Inflammatory macrophage (primary cell): ENCODE measurements at places on chromosomes 12 and 14.
A peak's percentile ranks its signal among the peaks of the same experiment; 100 is the strongest.

- DNase-seq, result peak; percentile 47
These were observed 20.5 kb downstream of the TTC7B start for GRCh38 chr14:90795744-90796143.

- peak; percentile 32 for DNase-seq
These were observed 43.4 kb upstream of the ST8SIA1 start for GRCh38 chr12:22377731-22378496.

- no peak for DNase-seq
These were observed 128.0 kb downstream of the ETV6 start for GRCh38 chr12:11777451-11777850.

GRCh38 chr12:40559865-40560264 lies 132.4 kb upstream of the CNTN1 start:
- no peak for DNase-seq

GRCh38 chr14:75301666-75302325 lies 23.2 kb downstream of the FOS start:
- peak; percentile 97 for DNase-seq

- DNase-seq, result peak; percentile 32
These were observed 271.0 kb downstream of the ERC1 start for GRCh38 chr12:1262011-1262410.

DNA sequence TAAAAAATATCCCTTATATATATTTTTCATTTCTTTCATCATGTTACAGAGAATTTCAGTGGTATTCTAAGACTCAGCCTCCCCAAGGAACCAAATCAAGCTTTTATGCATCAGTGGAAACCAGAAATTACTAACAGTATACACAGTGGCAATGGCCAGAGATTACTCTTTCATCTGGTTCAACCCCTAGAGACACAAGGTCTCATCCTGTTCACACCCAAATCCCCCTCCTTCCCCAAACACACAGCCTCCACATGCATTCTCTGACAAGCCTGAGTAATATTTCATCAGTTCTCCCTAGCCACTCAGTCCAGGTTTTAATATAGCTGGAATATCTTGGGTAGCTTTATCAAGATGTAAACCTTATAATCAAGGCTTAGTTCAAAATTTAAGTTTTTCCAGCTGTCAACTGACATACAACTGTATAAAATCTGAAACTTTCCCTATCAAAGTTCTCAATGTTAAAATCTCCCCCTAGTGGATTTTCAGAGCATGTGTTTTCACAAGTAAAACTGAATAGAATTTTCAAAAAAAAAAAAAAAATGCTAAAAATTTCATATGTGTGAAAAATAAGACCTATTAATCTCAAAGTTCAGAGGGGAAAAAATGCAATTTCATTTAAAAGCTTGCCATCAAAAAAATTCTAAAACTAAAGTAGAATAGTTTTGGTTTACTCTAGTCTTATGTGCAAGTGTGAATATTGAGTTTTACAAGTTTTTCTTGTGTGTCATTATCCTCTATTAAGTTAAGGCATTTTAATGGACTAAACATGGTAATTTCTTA lies 10.5 kb upstream of the SSTR1 start:
- no peak for DNase-seq

DNA sequence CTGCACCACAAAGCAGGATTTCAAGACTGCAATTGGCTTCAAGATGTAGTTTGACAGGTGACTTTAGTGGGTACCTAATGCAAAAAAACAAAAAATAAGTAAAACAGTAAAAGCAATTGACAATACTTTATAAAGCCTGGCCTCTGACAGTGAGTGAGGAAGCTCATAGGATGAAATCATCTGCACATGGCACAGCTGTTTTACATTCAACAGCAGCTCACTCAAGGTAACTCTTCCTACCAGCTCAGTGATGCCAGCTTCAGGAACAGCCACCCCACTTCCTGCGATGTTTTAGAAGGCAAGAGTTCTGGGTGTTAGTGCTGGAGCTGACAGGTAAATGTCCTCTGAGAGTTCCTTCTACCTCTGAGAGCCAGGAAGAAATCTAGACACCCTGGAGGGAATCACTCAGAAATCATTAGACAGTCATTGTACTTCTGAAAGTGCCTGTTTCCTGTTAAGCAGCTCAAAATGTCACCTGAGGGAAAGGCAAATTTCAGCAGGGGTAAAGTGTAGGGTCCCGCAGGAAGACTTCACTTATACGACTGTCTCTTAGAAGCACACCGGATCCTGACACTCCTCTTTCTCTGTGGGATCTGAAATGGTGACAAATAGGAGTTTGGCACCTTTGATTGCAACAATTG lies 99.9 kb downstream of the FOXN3 start:
- no peak for DNase-seq

DNA sequence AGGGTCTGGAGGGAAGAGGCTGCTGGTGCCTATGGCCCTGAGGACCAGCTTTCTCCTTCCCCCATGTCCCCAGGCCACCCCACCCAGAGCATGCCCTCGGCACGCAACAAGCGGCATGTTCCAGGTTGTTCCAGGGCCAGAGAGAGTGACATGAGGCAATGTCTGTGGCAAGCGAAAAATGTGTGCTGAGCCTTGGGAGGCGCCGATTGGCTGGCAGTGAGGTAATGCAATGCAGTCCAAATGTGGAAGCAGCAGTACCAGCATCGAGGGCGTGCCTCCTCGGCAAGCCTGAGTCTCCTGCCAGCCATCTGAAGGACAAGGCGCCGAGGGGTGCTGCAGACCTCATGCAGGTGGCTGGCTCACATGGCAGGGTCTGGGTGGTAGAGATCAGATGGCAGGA lies 423.8 kb downstream of the NRXN3 start:
- no peak for DNase-seq

- no peak for DNase-seq
These were observed 46.5 kb upstream of the GPR68 start for GRCh38 chr14:91290986-91291385.

- DNase-seq, result no peak
These were observed 153.2 kb downstream of the SMOC1 start for GRCh38 chr14:70032447-70032846.

DNA sequence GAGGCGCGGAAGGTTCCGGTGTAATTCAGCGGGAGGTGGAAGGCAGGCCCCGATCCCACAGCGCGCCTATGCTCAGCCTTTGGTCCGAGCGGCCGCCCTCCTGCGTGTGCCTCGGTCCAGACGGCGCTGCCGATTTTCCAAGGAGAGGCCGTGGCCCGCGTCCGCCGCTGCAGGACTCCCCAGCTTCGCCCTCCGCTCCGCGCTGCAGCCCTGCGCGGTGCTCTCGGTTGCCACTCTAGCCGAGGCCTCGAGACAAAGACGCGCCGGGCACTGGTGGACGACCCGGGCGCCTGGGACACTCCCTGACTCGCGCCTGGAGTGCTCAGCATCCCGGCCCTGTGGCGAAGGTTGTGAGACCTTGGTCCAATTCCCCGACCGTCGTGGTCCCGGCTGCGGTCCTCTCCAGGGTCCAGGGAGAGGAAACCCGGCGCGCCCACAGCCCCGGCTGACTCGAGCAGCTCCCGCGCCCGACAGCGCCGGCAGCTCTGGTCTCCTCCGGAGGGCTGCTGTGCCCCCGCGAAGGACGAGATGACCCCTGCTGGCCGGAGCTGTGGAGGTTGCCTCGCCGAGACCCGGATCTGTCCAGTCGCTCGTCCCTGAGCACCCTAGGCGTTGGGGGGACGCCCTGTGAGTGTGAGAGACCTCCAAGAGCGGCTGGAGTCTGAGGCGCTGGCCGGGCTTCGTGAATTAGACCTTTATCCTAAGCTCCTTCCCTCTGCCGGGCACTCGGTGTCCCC lies 6.5 kb downstream of the HOXC12 start:
- DNase-seq, result no peak

GRCh38 chr14:48140804-48141203 lies 465.4 kb upstream of the MDGA2 start:
- DNase-seq, result no peak

GRCh38 chr14:37592482-37593408 lies 2.3 kb downstream of the FOXA1 start:
- DNase-seq, result no peak

- no peak for DNase-seq
These were observed 98.6 kb downstream of the SLC6A15 start for GRCh38 chr12:84813780-84814663.

GRCh38 chr14:69591317-69591716 lies 16.6 kb upstream of the CCDC177 start:
- DNase-seq, result no peak

- no peak for DNase-seq
These were observed 178.1 kb downstream of the ETNK1 start for GRCh38 chr12:22802883-22803630.

GRCh38 chr12:29316752-29317151 lies 64.2 kb downstream of the ERGIC2 start:
- DNase-seq, result no peak

- DNase-seq, result no peak
These were observed at the start of gene TMEM233 for GRCh38 chr12:119593578-119594398. Gene TMEM233, plus strand, starts transcription at chr12:119593774. Its CDS starts 75 bp downstream, at chr12:119593849.

DNA sequence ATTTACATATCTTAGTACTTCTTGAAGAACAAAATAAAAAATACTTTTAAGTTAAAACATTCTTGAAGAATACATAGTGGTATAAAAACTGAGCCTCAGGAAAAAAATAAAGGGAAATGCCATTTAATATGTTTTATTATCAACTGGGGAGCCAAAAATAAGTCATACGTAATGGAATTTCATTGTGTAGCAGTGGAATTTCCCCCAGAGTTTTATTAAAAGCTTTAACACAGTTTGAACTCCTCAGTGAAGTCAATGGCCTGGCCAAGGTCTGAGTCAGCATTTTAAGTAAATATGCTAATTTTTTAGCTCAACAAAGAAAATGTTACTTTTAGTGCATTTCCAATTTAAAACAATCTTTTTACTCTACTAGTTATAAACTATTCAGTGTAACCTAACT lies 350.1 kb upstream of the ATP2B1 start:
- DNase-seq, result no peak
